ELF-1 (cell line): ENCODE measurements at places on chromosomes 6 and 20.

DNA sequence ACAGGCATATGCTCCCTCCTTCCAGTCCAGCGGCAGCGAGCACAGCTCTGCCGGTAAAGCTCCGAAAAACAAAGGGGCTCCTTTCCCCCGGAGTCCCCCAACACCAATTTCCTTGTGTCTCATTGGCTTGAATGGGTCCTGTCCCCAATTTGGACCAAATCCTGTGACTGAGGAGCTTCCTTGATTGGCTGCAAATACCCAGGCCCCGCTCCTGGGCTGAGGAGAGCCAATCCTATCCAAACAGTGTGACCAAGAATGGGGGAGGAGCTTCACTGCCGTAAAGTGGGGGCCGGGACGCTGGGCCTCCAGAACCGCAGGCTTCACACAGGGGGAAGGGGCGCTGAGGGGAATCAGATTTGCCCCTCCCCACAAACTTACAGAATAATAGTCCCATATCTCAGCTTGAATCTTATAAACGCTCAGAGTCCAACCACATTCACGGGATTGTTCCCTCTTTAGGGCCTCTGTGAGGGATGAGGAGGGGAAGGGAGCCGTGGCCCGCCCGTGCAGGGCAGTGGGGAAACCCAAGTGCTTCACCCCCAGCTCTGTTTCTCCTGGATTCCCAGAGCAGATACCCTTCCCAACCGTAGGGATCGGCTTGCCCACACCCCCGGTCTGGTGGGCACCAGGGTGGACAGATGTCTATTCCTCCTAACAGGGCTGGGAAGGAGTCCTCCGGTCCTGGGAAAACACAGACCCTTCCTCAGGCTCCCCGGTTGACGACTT lies 141.0 kb upstream of the MLN start:
- DNase-seq = no peak

DNA sequence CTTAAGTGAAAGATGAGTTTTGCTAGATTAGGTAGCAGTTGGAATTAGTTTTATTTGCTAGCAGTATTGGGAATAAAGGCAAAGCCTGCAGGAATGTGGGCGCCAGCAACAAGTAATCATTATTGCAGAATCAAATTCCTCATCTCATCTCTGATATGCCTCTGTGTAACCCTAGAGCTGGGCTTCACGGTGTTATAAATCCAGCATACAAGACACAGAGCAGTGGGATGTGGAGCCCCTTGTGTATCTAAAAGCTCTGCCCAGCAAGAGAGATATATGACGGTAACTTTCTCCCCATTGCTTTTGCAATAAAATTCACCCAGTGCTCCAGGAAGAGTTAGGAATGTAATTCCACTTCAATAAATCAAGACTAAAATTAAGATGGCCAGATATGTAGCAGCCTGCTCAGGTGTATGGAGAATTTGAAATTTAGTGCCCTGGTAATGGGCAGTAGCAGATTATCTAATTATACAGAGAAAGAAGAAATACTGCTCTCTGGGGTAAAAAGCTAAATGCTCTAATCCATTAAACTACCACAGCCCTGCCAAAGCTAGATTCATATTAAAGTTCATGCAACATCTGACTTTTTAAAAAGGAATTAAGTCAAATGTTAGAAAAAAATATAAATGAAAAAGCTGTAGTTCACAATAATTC lies 5.6 kb upstream of the BLOC1S5 start:
- no peak for DNase-seq

- no peak for DNase-seq
These were observed 187.0 kb downstream of the PDE7B start for GRCh38 chr6:136038531-136038930.

- no peak for DNase-seq
These were observed 15.2 kb downstream of the FAM210B start for GRCh38 chr20:56373942-56374341.

GRCh38 chr6:22208026-22208425 lies 88.8 kb downstream of the PRL start:
- DNase-seq = no peak

DNA sequence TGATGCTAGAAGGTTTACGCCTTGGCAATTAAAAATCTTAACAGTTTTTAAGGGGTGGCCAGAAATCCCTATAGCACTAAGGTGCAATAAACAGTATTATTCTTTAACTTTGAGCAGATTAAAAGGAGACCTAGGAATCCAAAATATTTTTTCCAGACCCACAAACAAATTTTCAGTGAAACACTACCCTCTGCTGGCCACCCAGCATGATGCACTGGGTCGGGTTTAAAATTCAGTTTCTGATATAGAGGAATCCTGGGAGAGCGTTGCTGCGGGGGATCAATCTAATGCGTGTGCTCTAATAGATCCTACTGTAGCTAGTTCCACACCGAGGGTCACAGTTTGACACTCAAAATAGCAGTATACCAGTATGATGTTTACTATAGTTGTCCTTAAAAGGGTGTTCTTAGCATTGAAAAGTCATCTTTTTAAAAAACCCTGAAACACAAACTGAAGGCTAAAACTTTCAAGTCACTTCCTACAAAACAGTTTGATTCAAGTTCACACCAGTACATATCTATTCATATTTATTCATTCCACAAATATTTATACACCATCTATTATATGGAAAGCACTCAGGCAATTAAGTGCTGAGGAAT lies 10.2 kb downstream of the UBE3D start:
- DNase-seq = peak; percentile 57

- no peak for DNase-seq
These were observed 65.3 kb downstream of the RAMACL start for GRCh38 chr6:166520905-166521834.

GRCh38 chr20:58008413-58008812 lies 220.0 kb downstream of the ANKRD60 start:
- DNase-seq = no peak

- DNase-seq = no peak
These were observed 33.4 kb downstream of the MRPL14 start for GRCh38 chr6:44093750-44094402.

DNA sequence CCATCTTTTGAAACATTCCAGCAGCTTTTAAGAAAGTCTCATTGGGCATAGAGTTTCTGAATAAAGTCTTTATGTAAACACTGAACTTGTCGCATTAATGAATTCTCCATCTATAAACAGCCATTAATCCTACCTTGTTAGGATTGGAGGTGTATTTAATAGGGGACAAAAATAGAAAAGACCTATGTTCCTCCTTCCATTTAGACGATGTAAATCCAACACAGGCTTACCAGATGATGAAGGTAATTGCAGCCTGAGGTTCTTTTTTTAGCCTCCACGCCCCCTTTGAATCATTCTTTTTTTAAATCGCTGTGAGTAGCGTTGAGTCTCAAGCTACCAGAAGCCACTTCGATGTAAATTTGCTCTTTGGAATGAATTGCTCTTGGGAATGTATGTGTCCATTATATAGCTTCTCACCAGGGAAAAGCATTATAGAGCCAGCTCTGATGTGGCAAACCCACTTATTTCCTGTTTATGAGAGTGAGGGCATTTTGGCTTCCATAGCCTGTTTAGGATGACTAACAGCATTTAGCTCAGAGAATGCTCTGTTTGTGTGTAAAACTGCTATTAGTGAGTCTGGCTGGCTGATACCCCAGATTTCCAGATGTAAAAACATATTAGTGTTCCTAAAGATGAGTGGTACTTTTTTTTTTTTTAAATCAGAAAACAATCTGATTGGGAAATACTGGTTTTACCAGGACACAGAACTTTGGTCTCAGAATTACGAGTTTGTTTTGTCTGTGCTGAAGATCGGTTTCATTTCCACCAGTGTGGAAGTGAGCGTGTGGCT lies 74.9 kb upstream of the CLDN20 start:
- no peak for DNase-seq

GRCh38 chr6:110800839-110801196 lies 14.5 kb downstream of the CDK19 start:
- DNase-seq = no peak

GRCh38 chr20:50110141-50111047 lies 2.6 kb downstream of the UBE2V1 start:
- DNase-seq = no peak

GRCh38 chr6:6610031-6610591 lies 21.6 kb downstream of the LY86 start:
- DNase-seq = no peak

- DNase-seq = peak; percentile 53
These were observed at the start of gene SYNGAP1 for GRCh38 chr6:33419580-33420490. Gene SYNGAP1, plus strand, starts transcription at chr6:33420065. Its CDS starts 200 bp downstream, at chr6:33420265.

DNA sequence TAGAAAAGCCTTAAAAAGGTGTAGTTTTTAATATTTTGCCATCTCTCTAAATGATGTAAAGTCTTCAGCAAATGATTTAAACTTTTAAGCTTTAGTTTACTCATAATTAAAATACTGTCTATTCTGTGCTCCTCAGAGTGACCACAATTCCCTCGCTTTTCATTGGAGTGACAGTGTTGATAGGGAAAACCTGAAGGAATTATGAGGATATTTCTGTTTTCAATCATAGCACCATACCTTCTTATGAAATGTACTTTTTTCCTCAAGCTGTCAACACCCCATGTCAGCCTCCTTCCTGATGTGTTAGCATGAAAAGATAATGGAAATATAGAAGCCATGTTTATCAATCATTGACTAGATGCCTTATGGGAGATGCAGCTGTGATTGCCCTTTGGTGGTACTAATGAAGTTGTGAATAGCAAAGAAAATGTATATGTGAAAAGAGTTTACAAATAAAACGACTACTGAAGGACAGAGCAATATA lies 145.4 kb upstream of the EYS start:
- DNase-seq = no peak

GRCh38 chr6:107466062-107466461 lies 6.7 kb upstream of the PDSS2 start:
- no peak for DNase-seq

DNA sequence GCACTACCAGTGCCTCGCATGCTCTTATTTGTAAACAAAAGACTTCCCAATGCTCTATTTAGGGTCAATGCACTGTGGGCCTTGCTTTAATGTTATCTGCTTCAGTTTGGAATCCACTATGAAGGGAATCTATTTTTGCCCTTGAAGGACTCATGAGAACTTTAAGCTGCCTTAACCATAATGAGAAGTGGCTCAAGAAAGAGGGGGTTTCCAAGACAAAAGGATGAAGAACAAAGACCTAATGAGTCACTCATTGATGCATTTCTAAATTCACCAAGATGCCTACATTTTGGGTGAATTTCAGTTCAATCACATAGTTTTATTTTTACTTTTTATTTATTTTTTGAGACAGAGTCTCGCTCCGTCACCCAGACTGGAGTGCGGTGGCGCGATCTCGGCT lies 228.2 kb downstream of the LY86 start:
- DNase-seq = no peak

GRCh38 chr6:47677381-47678100 lies 20.8 kb upstream of the ADGRF4 start:
- DNase-seq = no peak

DNA sequence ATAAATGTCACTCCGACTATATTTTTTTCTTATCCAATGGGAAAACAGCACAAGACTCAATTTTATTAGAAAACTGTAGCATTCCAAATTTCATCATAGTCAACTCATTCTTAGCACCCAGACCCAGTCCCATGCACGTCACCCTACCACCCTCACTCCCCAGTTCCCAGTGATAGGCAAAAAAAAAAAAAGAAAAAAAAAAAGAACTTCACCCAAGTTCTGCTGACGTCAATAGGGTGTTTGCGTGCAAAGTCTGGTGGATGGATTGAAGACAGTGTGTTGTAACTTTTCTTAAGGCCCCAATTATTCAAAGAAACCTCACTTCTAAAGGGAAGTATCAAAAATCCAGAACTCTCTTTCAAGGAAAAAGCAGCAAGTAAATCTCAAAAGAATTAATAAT lies 213.9 kb upstream of the PRDM1 start:
- DNase-seq = no peak

DNA sequence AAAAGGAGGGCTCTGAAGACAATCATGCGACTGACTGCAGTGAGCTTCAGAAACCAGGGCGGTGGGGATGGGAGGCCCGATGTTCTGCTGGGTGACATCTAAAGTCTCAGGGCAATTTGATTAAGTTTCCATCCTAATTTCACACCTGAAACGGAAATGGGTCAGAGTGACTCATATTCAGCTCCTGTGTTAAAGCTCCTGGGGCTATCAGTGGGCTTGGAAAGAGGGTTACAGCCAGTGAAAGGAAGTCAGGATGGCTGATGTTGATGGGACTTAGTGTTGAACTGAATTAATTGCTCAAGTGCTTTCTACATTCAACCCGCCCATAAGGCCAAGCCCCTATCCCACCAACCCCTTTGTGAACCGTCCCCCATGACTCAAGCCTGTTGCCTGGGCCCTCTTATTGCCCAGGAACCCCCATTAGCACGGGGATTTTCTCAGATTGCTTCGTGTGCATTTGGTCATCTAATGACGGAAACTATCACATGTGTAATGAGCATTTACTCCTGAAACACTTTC lies 47.1 kb upstream of the TBC1D7 start:
- no peak for DNase-seq
